ENCODE measurements at places on chromosomes 16 and 17.

DNA sequence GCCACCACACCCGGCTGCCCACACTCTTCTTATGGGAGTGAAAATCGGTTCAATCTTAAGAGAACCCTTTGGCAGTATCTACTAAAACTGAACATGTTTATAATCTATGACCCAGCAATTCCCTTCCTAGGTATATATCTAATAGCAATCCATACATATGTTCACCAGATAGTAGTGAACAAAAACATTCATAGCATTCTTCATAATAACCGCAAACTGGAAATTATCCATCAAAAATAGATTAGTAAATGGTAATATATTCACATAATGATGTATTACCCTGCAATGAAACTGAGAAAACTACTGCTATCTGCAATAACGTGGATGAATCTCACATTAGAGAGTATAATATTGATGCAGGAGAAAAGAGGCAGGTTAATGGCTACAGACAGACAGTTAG is 23.1 kb downstream of the COPRS start:
- no peak for DNase-seq

DNA sequence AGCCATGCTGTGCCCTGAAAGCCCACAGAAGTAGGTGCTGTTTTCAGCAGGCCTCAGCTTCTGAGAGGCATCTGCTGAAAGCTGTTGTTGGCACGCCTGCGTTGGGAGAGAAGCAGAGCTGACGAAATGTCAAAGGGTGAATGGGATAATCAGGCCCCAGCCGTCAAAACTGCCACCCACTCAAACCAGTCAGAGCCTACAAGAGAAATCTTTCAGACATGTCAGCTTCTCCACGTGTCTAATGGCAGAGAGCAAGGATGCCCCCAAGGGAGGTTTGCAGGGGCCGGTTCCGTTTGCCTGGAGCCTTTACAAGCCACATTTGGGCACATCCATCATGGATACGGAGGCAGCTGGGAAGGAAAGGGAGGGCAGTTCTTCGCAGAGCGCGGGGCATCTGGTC is 568.2 kb upstream of the EEF2KMT start:
- DNase-seq = no peak

DNA sequence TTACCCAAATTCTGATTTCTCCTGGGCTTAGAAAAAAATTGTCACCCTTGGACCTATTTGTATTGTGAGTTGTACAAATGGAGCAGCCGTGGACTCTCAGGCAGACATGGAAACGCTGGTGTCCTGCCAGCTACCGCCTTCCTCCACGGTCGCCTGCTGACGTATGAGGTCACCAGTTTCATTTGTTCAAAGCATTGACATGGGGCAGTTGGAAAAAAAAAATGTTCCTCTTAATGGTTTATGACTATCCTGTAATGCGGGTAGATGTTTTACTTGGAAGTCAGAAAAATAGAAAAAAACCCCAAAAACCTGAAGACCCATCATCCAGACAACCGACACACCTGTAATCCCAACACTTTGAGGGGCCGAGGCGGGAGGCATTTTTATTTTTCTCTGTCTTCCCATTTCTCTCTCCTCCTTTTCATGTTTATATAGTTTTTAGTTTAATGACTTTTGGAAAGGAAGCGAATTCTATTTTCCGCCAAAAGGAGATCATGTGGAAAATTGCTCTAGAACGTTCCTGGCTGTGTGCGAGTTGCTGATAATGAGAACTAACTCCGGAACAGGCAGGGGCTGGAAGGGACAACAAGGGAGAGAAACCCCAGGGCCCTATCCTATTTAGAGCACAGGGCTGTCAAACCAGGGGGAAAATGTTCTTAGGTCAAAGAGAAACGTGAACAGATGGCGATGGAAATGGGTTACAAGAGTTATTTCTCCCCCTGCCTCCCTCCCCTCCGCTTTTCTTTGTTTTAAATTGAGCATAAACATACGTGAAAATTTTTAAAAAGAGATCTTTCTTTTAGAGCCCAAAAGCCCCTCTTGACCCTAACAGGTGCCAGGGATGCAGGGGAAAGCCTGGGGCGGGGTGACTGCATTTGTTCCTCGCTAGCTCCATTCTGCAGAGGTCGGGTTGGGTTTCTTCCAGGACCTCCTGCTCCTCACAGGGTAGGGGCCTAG is 13.7 kb downstream of the DNAH17 start:
- DNase-seq = no peak

DNA sequence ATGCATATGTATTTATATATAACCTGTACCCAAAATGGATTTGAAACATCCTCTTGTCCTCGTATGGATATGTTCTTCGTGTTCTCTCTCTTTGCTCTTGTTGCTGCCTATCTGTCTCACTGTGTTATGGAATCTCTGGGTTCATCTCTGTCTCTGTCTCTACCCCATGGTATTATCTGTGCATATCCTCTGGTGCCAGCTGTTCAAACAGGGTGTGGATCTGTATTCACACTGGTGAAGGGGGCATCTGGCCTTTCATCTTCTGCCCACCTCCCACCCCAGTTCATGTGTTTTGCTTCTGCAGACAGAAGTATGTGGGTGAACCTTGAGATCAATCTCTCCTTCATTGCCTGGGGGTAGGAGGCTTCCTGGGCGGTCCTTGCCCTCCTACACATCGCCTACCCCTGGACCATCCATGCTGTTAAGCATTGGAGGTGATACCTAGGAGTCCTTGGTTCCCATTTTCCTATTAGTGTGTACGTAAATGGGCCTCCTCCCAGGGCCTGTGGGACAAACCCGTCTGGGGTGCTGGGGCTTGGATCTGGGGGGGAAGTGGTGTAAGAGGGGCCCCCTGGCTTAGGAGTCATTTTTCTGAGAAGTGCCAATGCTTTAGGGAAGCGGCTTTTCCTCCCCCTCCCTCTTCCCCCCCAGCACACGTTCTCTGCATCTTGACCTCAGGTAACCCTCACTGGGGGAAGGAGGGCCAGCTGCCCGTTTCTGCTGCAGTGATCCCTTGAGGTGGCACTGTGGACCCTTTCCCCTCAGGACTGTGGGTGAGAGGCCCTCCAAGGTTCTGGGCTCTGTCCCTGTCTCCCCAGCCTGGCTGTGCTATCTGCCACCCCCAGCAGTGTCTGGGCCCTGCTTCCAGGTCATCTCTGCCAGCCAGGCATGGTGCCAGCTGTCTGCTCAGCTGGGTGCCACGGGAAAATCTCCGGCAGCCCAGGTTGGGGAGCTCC is 21.1 kb downstream of the RARA start:
- no peak for DNase-seq

- no peak for DNase-seq
Measured at GRCh38 chr16:23318639-23319038, 16.5 kb downstream of the SCNN1B start.

- no peak for DNase-seq
Measured at GRCh38 chr17:50055426-50056216, at the start of gene ITGA3. ITGA3 (plus strand) TSS chr17:50056110; CDS start chr17:50056440, 330 bp downstream.

- no peak for DNase-seq
Measured at GRCh38 chr17:80960037-80960796, 31.4 kb upstream of the CHMP6 start.

DNA sequence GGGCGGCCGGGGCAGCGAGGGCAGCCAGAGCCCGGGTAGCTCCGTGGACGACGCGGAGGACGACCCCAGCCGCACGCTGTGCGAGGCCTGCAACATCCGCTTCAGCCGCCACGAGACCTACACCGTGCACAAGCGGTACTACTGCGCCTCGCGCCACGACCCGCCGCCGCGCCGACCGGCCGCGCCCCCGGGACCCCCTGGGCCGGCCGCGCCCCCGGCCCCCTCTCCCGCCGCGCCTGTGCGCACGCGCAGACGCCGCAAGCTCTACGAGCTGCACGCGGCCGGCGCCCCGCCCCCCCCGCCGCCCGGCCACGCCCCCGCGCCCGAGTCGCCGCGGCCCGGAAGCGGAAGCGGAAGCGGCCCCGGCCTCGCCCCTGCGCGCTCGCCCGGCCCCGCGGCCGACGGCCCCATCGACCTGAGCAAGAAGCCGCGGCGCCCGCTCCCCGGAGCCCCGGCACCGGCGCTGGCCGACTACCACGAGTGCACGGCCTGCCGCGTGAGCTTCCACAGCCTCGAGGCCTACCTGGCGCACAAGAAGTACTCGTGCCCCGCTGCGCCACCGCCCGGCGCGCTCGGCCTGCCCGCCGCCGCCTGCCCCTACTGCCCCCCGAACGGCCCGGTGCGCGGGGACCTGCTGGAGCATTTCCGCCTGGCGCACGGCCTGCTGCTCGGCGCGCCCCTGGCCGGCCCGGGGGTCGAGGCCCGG is 36.1 kb upstream of the ZC3H18 start:
- peak; percentile 72 for DNase-seq

- no peak for DNase-seq
Measured at GRCh38 chr16:11198828-11199227, 57.2 kb downstream of the SOCS1 start.

DNA sequence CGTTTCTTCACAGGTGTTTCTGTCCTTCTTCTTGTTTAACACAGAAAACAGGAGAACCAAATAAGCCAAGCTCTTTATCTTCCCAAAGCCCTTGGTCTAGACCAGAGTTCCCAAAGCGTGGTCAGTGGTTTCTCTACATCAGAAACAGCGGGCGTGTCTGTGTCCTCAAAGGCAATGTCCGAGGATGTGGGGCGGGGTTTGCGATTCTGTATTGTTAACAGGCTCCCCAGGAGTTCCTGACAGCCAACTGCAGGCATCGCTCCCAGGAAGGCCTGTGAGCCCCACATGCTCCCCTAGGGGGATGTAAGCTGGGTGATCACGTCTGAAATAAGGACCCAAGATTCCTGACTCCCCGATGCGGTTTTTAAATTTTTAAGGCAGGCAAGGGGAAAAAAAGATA is 28.4 kb upstream of the SLC25A19 start:
- no peak for DNase-seq

GRCh38 chr17:78517421-78517820 is 59.8 kb downstream of the DNAH17 start:
- DNase-seq = no peak

GRCh38 chr16:80733407-80733806 is 71.0 kb downstream of the CDYL2 start:
- no peak for DNase-seq

DNA sequence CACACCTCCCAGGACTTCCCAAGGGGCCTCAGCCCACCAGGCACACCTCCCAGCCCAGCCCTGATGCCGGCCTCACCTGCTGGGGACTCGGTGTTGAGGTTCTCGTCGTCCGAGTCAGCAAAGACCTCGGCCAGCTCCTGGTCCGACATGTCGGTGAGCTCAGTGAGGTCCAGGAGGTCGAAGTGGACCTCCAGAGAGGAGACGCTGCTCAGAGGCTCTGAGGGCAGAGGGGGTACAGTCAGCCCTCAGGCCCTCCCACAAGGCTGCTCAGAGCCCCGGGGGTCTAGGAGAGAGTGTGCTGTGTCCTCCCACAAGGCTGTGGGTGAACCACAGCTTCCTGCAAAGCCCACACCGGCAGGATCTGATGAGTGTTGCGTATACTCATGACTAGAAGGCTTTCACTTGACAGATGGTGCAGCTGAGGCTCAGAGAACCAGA is 10.5 kb downstream of the DBNDD1 start:
- peak; percentile 19 for DNase-seq

- DNase-seq = no peak
Measured at GRCh38 chr16:21101631-21102420, 48.8 kb downstream of the DNAH3 start.

DNA sequence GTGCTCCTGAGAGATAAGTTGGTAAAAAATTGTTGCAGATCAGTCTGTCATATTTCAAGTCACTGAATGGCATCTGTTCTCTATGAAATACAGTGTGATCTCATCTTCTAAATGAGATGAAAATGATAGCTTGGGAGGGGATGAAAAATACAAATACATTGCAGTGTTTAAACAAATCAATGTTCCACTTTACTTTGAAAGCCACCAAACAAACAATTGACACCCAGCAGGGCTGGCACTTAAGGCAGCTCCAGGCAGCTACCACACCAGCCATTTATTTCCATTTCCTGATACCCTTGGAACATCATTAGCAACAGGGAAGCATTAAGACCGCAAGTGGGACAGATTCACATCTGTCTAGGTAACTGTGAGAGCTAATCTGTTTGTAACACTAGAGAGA is 827.6 kb upstream of the KIF2B start:
- no peak for DNase-seq

GRCh38 chr17:68540981-68541380 is 28.8 kb downstream of the PRKAR1A start:
- DNase-seq = no peak

DNA sequence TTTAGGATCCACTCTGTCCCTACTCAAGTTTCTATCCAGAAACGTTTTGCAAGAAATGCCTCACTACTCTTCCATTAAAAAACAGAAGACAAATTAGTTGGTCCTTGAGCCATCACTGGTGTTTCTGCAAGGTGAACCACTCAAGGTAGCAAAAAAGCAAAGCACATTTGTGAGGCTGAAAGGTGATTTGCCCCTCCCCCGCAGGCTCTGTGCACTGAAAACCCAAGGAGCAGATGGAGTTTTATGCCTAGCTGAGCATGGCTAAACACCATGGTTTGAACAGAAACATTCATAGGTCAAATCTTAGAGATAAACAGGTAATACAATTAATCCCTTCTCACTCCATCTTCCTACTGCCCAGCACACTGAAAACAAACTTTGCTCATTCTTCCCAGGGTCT is 538.2 kb upstream of the CDH5 start:
- no peak for DNase-seq

DNA sequence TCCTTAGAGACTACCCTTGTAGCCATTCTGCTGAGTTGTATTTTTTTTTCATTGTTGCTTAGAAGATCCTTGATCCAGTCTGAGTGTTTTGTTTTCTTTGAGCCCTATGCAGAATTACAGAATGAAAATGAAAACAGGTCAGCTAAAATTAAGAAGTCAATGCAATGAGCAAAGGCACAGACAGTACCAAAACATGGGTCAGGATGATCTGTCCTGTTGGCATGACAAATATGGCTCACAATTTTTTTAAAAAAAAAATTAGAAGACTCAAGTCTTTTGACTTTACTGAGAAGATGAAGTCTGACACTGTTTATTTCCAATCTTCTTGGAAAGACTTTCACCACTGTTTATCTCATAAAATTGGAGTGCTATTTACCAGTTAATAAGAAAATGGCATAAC is 32.4 kb downstream of the KCNJ16 start:
- no peak for DNase-seq

DNA sequence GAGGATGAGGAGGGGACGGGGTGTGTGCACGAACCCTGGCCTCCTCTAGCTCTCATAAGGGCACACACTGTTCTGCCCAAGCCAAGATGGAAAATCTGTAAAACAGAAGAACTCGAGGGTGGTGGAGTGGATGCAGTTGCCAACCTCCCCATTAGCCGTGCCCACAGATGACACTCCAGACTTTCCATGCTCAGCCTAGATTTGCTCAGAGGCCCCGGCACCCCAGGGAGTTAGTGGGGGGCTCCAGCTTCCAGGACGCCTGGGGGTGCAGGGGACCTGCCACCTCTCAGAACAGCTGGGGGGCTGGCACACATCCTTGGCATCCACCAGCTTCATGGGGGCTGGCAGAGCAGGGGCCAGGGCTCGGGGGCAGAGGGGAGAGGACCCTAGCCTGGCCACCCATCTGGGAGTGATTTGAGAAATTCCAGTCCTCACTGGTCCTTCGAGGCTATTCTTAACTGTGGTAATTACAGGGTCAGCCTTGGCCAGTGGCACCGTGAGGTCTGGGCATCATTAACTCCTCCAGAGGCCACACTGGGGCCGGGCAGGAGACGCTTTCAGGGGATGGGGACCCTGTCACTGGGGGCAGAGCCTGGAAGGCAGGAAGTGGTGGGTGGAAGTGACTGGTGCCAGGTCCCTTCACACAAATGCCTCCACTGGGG is 14.3 kb downstream of the VASN start:
- DNase-seq = no peak

GRCh38 chr17:42362245-42362961 is 25.8 kb downstream of the STAT3 start:
- no peak for DNase-seq

GRCh38 chr17:80845863-80846671 is 145.6 kb upstream of the CHMP6 start:
- DNase-seq = no peak

Measured in stimulated activated CD4-positive, alpha-beta T cell treated with anti-CD3 and anti-CD28 coated beads, Interleukin-1b, Interleukin-23, amount 100 ng/mL, for 1 hour (primary cell).